Neural cell (in vitro differentiated cells): ENCODE measurements at places on chromosomes 16 and 17. TPM values are rescaled to one million over a fixed set of nuclear protein-coding genes. Genes with fewer than 3 reads are reported as not detected.

The CPPED1 gene
- 1.3 and 2.5 TPM in 2 replicates for polyA plus RNA-seq

The FNDC8 gene
- polyA plus RNA-seq: not detected in 2 replicates

The CNGB1 gene
- polyA plus RNA-seq: 19.1 and 20.7 TPM in 2 replicates

The GLIS2 gene
- polyA plus RNA-seq: 2.6 and 3.2 TPM in 2 replicates

The OMG gene
- polyA plus RNA-seq: not detected in 2 replicates

The TSPAN10 gene
- polyA plus RNA-seq: not detected in 2 replicates

The UNC45B gene
- not detected in 2 replicates for polyA plus RNA-seq

The MYL11 gene
- polyA plus RNA-seq: not detected in 2 replicates

The CHST5 gene
- polyA plus RNA-seq: 0.84 and 2.7 TPM in 2 replicates

The GLTPD2 gene
- polyA plus RNA-seq: 2.6 TPM in 1 of 2 replicates, not detected in the other

The FSCN2 gene
- polyA plus RNA-seq: 3.6 and 4.8 TPM in 2 replicates

The SENP3 gene
- polyA plus RNA-seq: 148 and 151 TPM in 2 replicates

The KRTAP3-2 gene
- not detected in 2 replicates for polyA plus RNA-seq
